Stimulated activated CD8-positive, alpha-beta memory T cell treated with anti-CD3 and anti-CD28 coated beads, Interleukin-15, amount 100 ng/mL, for 48 hours (primary cell): ENCODE measurements at places on chromosomes 16 and 17.

- DNase-seq = no peak
Observed at GRCh38 chr16:85266857-85267256, 154.6 kb upstream of the CIBAR2 start.

DNA sequence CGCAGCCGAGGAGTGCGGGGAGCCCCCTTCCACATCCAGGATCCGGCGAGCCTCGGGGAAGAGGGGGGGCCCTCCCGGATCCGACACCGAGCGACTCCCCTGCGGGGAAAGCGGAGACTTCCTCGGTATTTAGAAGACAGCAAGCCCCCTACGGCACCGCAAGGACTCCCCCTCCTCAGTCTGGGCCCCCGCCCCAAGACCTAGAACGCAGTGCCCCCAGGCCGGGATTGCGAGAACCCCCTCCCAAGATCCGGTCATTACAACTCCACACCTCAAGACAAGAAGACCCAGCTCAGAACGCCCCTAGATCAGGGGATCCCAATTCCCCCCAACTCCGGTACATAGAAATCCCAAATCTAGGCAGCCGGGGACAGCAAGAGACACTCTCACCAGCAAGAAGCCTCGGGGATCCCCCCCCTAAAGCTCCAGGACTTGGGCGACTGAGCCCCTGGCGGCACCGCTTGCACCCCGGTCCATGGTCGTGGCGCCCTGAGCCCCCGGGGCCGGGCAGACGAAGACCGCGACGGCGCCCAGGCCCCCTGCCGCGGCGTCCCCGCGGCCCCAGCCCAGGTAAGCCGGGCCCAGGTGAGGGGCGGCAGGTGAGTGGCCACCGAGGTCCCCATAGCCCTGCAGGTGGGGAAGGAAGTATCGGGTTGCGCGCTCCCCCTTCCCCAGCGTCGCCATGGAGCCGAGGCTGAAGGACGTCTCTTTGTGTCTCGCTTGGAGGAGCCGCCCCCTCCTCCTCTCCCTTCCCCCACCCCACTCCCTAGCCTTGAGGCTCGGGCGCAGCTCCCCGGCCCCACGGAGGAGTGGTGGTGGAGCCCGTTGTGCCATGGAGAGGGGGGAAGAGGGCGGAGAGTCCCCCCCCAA is 641 bp downstream of the SBK1 start:
- DNase-seq = no peak

GRCh38 chr17:69175625-69176456 is 34.1 kb upstream of the ABCA6 start:
- DNase-seq = no peak

GRCh38 chr17:32954477-32954876 is 26.5 kb downstream of the TMEM98 start:
- DNase-seq = no peak

- no peak for DNase-seq
Observed at GRCh38 chr17:82333279-82334171, at the start of gene SECTM1. Gene SECTM1, minus strand, starts transcription at chr17:82333766. Its CDS starts 6,526 bp downstream, at chr17:82327240.

DNA sequence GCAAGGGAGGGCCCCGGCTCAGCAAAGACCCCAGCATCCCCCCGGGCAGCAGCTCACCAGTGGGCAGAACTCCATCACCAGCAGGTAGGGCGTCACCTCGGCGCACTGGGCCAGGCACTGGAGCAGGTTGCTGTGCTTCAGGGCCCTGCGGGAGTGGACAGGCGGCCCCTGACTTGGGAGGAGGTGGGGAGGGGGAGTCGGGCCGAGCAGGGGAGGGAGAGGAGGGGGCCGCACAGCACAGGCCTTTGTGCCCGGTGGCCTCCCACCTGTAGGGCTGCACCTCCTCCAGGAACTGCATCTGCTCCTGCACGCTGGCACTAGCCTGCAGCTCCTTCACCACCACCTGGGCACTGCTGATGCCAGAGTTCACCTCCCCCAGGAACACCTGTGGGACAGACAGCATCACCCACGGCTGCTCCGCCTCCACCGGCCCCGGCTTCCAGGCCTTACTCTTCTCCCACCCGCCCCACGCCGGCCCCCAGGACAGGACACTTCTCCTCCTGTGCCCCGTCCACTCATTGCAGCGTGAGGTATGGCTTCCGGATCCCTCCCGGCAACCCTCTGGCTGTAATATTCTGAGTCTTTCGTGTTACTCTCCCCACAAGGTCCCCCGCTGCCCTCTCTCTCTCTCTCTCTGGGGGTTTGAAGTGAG is 37.7 kb upstream of the PVALEF start:
- DNase-seq = no peak

DNA sequence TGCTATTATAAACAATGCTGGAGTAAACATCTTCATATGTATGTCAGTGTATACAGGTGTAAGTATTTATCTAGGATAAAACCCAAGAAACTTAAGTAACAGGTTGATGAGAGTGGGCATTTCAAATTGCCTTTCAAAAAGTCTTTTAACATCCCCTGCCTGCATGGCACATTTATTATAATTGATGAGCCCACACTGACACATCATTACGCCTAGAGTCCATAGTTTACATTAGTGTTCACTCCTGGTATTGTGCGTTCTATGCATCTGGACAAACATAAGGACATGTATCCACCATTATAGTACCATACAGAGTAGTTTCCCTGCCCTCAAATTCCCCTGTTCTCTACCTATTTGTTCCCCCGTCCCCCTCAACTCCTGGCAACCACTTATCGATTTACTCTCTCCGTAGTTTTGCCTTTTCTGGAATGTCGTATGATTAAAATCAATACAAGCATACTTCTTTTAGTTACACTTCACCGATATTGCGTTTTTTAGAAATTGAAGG is 53.7 kb downstream of the NACA2 start:
- no peak for DNase-seq

DNA sequence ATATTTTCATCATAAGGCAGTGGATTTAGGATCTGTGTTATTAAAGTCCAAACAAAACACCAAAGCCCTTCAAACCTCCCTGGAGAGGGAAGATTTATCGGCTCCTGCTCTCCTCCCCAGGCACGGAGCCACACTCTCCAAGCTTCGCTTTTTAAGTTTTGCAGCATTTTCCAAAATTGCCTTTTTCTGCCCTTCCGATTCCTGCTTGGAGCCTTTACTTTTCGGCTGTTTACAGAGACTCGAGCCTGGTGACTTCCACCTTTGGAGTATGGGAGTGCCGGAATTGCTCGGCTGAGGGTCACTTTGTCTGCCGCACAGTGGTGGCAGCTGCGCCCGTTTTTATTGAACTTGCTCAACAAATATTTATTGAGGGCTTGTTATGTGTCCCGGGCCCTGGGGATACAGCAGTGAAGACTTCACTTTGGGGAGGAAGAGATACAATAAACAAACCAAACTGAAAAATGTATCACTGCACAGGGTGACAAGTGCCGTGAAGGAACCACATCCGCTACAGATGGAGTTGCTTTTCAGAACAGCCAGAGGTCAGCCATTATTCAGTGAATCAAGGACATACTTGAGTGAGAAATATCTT is 185.5 kb downstream of the NTN1 start:
- no peak for DNase-seq

- DNase-seq = no peak
Observed at GRCh38 chr17:55344514-55344997, 77.1 kb downstream of the MMD start.

DNA sequence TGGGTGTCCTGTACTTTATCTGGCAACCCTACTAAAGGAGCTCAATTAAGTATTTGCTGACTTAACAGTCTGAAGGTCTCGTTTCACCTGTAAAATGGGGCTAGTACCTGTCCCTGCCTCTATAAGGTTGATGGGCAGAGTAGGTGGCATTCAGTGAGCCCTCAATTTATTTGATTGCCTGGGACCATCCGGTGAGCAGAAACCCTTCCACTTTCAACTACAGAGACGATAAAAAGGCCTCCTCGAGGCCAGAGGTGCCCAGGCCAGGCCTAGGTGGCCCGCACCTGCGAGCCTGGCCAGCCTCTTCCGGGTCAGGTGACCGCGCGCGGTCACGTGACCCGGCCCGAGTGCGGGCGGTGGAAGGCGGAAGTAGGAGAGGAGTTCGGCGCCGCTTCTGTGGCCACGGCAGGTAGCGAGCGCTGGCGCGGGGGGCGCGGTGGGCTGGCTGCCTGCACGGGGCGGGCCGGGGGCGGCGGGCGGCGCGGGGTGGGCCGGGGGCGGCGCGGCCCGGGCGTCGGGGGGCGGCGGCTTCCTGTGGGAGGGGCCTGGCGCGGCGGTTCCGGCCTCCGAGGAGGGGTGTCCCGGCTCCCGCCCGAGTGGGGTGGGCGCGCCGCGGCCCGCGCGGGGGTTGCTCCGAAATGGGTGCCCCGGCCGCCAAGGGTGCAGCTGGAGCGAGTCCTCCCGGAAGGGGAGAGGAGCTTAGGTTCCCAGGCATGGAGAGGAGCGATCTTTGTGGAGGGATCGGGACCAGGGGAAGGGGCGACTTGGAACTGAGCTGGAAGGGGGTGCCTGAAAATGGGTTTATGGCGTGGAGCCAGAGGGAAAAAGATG is at the start of gene WWP2:
Gene WWP2 (plus strand): TSS at position 350 of the 831 bp plus-strand sequence. CDS start 24,679 bp downstream, outside the sequence.
- peak; percentile 72 for DNase-seq

GRCh38 chr16:85999778-86000177 is 100.8 kb downstream of the IRF8 start:
- DNase-seq = no peak

DNA sequence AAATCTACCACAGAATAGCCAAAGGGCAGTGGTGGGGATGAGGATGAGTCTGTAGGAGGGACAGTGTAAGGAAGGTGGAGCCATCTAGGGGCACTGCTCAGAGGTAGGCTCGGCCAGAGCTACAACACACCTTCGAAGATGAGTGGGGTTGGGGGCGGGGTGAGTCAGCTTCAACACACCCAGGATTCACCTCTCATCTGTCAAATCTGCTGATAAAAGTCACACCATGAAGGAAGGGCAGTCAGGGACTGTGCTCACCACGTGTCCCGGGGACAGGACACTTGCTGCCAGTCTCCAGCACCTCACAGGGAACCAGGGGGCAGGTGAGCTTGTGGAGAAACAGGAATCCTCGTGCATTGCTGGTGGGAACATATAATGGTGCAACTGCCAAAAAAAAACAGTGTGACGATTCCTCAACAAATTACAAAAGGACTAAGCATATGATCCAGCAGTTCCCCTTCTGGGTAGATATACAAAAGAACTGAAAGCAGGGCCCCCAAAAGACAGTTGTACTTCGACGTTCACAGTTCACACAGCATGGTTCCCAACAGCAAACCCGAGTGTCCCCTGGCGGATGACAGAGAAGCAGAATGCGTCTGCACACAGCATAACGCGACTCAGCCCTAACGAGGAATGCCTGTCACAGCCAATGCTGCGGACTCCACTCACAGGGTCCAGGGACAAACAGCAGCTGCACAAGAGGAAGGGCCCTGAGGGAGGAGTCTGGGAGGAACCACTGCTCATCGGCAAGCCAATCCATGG is 133.1 kb downstream of the ANKRD11 start:
- DNase-seq = no peak

- DNase-seq = no peak
Observed at GRCh38 chr16:62254372-62254771, 218.1 kb upstream of the CDH8 start.

- DNase-seq = no peak
Observed at GRCh38 chr17:80382956-80383355, 32.0 kb upstream of the ENDOV start.

DNA sequence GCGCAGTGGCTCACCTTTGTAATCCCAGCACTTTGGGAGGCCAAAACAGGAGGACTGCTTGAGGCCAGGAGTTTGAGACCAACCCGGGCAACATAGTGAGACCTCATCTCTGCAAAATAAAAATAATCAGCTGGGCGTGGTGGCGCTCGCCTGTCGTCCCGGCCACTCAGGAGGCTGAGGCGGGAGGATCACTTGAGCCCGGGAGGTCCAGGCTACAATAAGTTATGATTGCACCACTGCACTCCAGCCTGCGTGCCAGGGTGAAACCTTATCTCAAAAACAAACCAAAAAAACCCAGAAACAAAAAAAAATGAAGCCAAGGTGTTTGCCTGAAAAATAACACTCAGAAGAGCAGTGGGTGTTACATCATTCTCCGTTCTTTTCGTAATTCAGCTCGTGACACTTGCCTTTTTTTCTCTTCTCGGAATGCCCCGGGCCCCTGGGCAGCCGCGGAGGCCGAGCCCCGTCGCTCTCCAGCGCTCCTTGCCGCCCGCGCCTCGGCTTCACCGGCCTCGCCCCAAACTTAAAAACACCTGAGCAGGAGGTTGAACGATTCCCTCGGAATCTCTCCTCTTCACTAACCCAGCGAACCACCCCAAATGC is 17.0 kb downstream of the PRCD start:
- no peak for DNase-seq

DNA sequence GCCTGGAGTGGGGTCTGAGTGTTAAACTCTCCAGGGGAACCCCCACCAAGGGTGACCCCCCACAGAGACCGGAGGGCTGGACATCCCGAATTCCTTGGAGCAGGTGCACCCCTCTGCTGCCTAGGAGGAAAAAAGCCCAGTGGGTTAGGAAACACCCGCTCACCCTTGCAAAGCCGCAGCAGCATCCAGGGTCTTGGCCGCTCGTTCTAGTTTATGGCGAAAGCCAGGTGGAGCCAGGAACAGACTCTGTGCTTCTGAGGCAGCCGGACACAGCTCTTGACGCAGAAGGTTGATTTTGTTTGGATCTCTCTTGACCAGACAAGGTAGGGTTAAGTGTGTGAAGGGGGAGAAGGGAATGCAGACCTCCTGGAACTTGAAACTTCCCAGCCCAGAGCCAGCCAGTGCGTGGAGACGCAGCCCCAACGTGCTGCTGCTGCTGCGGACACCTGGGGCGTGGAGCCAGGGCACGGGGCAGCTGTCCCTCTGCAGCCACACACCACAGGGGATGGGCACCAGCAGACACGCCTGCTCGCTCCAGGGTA is 154.5 kb downstream of the LAT start:
- no peak for DNase-seq

DNA sequence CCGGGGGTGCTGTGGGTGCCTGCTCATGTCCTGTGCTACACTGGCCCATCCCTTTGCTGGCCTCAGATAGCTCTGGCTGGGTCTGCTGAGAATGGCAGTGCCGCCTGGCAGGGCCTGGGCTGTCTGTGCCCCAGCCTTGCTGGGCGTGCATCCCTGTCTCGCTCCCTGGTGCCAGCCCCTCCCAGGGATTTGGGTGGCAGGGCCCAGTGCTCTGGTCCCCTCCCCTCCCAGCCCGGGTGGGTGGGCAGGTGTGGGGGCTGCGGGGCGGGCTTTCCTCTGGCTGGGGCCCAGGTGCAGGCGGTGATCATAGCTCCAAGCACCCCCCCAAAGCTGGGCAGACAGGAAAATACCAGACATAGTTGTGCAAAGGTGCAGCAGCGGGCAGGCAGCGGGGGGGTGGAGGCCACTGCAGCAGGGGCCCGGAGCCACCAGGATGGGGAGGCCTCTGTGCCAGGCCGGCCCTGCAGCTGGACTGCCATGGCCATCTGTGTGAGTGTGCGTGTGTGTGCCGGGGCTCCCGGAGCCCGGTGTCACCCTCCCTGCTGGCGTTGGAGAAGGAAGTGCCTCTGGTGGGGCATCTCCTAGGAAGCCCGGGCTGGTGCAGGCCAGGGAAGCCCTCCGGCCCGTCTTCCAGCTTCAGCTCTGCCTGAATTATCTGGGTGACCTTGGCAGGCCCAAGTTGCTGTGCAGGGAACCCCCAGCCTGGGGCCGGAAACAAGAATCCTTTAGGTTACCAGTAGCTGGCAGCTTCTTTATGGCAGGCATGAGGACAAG is 7.4 kb downstream of the GLIS2 start:
- DNase-seq = no peak

DNA sequence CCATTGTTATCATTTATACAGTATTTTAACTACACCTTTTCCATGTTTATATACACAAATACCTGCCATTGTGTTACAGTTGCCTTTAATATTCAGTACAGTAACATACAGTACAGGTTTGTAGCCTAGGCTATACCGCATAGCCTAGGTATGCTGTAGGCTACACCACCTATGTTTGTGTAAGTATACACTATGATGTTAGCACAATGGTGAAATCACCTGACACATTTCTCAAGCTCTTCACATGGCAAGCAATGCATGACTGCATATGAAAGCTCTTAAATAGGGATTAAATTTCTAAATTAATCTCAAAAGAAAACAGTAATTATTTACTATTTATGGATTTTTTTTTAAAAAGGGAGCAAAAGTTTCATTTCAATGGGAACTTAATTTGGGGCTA is 12.0 kb downstream of the LRRC37B start:
- no peak for DNase-seq
